ENCODE measurements at places on chromosomes 5 and 9.
A peak's percentile ranks its signal among the peaks of the same experiment; 100 is the strongest.

- DNase-seq: no peak
Measured at GRCh38 chr5:96004754-96005153, 43.1 kb upstream of the ELL2 start.

- no peak for DNase-seq
Measured at GRCh38 chr9:105880517-105880916, 186.2 kb downstream of the TMEM38B start.

- no peak for DNase-seq
Measured at GRCh38 chr5:88613051-88613450, 269.9 kb downstream of the MEF2C start.

DNA sequence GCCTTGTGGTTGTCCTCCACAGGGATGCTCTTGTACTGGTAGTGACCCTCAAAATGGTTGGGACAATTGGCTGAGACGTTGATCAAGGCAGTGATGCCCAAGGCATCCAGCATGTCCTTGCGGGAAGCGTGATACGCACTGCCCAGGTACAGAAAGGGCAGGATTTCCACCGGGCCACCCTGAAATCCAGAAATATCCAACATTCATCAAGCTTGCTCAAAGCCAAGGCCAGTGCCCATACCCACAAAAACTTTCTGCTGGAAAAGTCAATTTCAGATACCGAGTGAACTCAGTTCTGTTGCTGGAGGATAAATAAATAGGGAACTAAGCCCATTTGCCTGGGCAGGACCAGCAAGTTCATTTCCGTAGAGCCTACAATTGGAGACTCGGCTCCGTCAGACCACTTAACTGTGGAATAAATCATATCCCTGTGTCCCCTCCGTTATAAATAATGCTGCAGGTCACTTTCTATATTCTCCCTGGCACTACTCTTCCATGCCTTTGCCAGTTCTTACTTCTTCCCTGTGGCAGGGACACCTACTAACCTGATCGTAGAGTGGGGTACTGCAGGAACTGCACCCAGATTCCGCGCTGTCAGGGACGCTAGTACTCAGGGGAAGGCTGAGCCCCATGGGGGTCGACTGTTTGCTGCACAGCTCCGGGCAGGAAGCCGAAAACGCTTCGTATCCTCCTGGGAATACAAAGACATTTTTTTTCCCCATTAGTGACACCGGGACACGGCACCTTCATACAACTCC, 1.2 kb downstream of the DUSP1 start:
- DNase-seq: no peak

GRCh38 chr9:88537761-88538091, 2.7 kb downstream of the NXNL2 start:
- DNase-seq: peak; percentile 44

- no peak for DNase-seq
Measured at GRCh38 chr5:80962630-80963520, 2.7 kb downstream of the RASGRF2 start.

GRCh38 chr5:109931049-109931780, 241.5 kb downstream of the MAN2A1 start:
- DNase-seq: no peak

Data from mucosa of descending colon (tissue), 3 donors.